ENCODE measurements at places on chromosomes 12 and 14.

DNA sequence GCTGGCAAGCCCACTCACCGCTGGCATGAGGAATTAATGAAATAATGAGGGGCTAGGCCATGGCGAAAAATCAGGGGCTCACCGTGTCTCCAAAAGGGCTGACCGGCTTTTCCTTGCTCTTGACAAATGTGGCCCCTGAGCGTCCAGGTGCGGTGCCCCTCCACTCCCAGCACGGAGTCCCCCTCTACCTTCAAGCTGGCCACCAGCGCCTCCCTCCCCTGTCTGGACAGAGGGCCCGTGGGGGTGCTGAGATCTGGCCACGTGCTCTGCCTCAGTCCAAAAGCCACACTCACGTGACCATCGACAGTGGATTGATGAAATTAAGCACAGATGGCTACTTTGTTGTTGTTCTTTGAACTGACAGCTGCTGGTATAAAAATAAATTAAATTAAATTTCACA lies 78.8 kb upstream of the BCL11B start:
- DNase-seq = no peak

DNA sequence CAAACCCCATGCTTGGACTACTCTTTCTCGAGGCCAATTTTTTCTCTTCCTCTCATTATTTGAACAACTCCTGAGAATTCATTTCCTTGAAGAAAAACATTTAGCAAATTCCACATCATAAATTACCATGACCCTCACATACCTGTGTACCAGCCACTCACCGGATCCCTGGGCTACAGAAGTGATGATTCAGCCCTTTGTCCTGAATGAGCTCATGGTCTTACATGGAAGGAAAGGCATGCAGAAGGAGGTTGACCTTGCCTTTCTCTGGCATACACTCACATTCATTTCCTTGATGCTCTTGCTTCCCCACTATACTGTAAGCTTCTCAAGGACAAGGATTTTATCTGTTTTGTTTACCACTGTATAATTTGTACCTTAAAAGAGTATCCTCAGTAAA lies 191.5 kb downstream of the SLC5A8 start:
- no peak for DNase-seq

GRCh38 chr12:77494296-77494695 lies 336.4 kb upstream of the NAV3 start:
- no peak for DNase-seq

GRCh38 chr14:29271669-29272068 lies 505.1 kb downstream of the FOXG1 start:
- no peak for DNase-seq

DNA sequence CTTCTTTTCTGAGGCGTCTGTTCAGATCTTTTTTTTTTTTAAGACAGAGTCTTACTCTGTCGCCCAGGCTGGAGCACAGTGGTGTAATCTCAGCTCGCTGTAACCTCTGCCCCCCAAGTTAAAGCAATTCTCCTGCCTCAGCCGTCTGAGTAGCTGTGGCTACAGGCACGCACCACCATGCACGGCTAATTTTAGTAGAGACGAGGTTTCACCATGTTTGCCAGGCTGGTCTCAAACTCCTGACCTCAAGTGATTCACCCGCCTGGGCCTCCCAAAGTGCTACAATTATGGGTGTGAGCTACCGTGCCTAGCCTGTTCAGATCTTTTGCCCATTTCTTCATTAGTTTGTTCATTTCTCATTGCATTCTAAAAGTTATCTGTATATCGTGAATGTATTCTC lies 55.1 kb upstream of the DBX2 start:
- no peak for DNase-seq

- DNase-seq = no peak
Measured at GRCh38 chr12:131000000-131000486, 46.3 kb downstream of the ADGRD1 start.

- no peak for DNase-seq
Measured at GRCh38 chr12:107368586-107368985, 275.2 kb upstream of the CRY1 start.

- no peak for DNase-seq
Measured at GRCh38 chr12:57229046-57229633, 371 bp upstream of the SHMT2 start.

DNA sequence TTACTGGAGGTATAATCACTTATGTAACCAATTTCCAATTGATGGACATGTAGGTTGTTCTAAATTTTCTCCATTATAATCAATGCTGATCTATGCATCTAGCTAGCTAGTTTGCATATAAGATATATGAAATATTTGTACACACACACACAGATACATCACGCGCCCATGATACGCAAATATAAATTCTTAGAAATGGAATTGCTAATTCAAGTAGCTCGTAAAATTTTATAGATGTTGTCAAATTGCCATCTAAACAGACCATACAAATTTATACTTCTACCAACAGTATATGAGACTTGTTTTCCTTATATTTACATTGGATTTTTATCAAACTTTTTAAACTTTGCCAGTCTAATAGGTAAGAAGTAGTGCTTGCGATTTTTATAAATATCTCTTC lies 29.1 kb upstream of the TRIM9 start:
- DNase-seq = no peak

DNA sequence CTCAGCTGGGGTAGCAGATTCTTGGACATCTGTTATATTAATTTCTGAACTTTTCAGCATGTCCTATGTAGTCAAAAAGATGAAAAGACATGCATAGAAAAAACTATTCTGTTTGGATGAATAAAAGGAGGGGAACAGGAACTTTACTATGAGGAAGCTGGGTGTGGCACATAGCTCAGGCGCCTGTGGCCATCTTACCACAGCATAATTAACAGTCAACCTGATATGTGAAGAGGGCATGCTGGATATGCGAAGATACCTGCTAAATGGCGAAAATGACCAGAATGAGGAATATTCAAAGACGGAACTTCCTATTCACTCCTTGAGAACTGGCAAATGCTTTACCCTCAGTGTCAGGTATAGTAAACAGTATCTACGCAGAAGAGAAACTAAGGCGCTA lies 18.4 kb downstream of the SETD3 start:
- DNase-seq = no peak

DNA sequence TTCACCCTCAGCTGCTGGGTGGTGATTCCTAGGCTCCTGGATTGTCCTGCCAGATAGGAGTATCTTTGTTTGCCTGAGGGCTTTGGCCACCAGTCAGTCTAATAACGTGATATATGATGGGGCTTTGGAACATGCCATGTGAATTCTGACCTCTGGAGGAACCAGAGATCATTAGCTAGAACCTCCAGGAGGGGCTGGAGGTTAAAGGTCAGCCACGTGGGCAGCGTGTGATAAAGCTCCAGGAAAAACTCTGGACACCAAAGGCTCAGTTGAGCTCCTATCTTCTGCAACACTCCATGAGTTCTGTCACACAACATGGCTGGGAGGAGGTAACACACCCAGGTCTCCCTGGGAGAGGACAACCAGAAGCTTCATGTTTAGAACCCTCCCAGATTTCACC lies 251.1 kb downstream of the DAD1 start:
- DNase-seq = no peak

DNA sequence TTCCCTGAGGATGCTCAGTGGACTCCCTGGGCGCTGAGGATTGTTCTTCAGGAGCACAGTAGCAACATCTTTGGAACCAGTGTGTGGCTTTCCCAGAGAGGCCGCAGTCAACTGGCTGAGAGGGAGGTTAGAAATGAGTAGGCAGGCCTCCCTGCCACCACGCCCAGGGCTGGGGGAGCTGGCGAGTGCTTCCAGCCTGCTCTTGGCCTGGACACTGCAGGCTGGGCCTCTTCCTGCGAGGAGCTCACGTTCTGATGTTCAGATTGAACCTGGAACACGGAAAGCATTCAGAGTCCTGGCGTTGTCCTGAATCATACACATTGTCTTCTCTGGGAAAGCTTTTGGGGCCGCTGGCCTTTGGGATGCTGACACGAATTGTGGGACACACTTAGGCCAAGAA lies 15.6 kb downstream of the TSPAN9 start:
- DNase-seq = no peak

DNA sequence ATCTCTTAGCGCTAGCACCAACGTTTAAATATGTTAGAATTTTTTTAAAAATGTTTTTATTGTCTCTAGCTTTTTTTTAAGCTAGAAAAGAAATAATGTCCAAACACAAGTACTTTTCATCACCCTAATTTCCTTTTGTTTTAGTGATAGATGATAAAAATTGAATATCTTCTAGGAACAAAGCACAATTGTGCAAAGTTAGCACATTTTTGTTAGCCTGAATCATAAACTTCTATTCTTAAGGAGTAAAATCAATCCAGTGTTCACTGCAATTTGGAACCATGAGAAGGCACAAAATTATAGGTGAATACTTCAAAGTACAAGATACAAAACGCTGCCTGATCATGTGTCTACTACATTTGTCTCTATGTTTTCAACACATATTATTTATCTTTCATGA lies 408.5 kb upstream of the RPL10L start:
- no peak for DNase-seq

- no peak for DNase-seq
Measured at GRCh38 chr12:96980991-96981414, 73.9 kb downstream of the NEDD1 start.

DNA sequence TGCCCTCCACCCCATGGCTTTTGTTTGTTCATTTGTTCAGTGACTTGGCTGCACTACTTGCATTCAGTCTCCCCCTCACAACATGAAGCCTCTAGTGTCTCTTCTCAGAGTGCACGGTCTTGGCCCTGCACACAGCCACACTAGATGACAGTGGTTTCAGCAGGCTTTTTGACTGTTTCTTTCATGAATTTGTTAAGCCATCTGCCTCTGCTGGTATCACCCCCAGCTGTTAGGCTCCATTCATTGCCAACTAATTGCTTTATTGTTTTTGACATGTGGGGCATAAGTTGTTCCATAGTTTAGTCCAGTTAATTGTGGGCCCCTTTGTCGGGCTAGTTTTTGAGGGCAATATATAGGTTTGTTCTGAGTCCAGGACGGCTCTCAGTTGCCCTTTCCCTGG lies 18.8 kb downstream of the OS9 start:
- DNase-seq = no peak

DNA sequence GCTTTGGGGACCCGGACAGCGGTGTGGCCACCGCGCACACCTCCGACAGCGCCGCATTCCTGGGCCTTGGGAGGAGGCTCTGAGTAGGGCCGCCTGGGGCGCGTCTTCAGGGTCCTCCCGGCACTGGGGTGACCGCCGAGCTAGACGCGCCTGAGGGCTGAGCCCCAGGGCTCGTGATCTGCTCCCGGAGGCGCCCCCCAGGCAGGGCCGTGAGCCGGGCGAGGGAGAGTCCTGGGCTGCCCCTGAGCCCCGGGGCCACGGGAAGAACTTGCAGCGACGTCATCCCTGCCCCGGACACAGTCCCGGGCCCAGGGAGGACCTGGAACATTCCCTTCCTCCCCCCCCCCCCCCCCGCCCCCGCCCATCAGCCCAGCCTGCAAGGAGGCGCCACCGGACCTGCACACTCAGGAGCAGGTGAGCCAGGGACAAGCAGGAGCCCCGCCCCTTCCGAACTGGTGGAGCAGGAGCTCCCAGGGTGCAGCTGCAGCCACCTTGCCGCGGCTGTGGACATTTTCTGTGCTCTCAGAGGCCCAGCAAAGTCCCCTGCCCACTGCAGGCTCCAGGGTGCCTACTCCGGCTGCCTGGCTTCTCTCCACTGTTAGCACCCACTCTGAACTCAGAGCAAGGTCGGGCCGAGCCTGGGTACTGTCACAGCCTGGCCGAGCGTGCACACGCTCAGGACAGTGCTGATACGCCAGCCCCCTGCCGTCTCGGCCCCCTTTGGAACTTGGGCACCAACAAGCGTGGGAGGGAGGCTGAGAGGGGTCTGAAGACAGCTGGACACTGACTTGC lies 50.7 kb downstream of the A2M start:
- peak; percentile 14 for DNase-seq

- DNase-seq = no peak
Measured at GRCh38 chr14:90846511-90846910, 30.3 kb upstream of the TTC7B start.

GRCh38 chr12:67594888-67595287 lies 53.7 kb upstream of the DYRK2 start:
- no peak for DNase-seq

- no peak for DNase-seq
Measured at GRCh38 chr12:100862676-100863075, 68.1 kb downstream of the ANO4 start.

DNA sequence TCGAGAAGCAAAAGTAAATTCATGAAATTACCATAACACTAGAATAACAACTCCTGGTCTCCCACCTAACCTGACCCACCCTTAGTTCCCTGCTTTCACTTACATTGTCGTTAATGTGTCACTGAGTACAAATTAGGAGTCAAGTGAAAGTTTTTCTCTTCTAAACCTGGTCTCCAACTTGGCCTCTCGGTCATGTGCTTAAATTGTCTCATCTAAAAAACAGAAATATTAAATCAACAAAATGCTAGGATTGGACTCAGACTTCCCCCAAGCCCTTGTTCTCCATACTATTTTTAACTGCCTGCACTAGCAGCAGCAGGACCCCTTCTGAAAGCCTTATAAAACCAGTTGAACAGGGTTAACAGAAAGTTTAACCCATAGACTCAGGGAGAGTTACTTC lies 1.8 kb upstream of the BTG1 start:
- no peak for DNase-seq

DNA sequence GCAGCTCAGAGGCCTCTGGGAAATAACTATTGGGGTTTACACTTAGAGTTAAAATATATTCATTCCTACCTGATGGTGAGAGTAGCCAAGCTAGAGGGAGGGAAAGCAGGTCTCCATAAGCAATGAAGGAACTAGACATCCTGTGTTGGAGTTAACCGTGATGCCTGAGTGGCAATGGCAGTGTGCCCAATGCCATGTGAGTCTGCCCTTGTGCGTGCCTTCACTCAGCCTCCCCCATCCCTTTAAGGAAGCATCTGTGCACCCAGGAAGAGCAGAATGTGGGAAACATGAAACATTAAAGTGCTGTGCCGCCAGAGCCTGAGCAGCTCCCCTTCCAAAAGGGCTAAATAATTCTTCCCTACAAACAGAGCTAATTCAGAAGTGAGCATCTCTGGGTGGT lies 76.3 kb downstream of the COX16 start:
- no peak for DNase-seq

DNA sequence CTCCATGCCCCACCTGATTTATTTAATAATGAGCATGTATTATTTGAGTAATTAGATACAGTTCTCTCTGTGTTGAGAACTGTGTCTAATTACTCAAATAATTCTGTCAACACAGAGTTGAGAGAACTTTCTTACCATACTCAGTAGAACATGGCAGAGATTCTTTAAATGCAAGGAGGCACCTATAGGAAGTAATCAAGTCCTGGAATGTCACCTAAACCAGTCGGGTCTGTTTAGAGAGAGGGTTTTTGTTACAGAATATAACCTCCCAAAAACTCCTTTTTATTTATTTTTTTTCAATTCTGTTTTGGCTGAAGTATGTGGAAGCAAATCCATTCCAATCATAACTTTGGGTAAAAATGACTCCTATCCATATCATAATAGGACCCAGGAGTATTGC lies 37.5 kb upstream of the CIT start:
- no peak for DNase-seq

GRCh38 chr14:36901861-36902260 lies 240.2 kb downstream of the PAX9 start:
- no peak for DNase-seq

DNA sequence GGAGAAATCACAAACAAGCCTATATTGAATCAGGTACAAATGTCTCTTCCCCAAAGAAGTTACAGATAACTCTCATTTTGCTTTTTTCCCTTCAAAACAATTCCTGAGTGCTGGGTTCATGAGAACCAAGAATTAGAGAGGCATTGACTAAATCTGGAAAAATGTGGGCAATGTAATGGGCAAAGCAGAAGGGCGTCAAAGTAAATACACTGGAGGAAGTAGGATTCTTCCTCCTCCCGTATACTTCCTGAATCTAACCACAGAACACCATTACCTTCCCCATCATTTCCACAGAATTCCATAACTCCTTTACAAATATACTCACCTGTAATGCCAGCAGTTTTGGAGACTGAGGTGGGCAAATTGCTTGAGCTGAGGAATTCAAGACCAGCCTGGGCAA lies 3.0 kb upstream of the RBMS2 start:
- no peak for DNase-seq

Data from stimulated activated CD4-positive, alpha-beta T cell treated with anti-CD3 and anti-CD28 coated beads, Interleukin-1b, Interleukin-23, amount 100 ng/mL, for 4 hours (primary cell).